Activated CD8-positive, alpha-beta memory T cell treated with anti-CD3 and anti-CD28 coated beads for 1 hour (primary cell): ENCODE measurements at places on chromosomes 11 and 22.

DNA sequence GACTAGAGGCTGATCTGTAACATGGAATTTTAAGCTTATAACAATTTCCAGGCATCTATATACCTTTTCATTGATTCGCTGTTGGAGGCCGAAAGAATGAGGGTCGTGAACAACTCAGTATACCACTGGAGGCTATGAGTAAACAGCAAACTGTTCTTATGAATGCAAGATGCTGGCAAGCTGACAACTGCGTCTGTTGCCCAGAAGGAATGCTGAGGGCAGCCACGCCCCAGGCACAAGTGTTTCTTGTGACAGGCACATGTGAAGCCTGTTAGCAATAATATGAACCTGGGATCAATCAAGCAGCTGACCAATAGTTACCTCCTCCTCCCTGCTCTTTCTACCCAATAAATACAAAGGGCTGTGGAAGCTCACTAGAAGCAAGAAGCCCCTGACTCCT lies 15.3 kb downstream of the RTCB start:
- no peak for DNase-seq

GRCh38 chr22:23182309-23183060 lies 2.2 kb downstream of the BCR start:
- no peak for DNase-seq

- DNase-seq, result peak; percentile 21
Observed at GRCh38 chr22:23137905-23138561, 3.8 kb downstream of the RSPH14 start.

DNA sequence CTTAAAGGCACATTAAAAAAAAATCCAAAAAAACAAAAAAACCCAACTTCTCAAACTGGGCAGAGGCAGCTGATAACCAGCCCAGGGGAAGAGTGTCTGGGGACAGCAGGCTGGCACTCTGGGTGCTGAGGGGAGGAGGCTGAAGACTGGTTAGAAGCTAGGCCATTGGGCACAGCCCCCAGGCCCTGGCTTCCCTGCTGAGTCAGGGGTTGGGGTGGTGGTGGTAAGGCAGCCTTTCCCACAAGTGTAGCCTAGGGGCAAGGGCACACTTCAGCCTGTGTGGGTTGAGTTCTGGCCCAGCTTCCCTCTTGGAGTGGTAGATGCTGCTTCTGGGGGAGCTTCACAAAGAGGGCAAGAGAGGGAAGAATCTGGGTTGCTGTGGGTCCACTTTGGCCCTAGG lies 16.3 kb upstream of the ARFGAP3 start:
- DNase-seq, result no peak

DNA sequence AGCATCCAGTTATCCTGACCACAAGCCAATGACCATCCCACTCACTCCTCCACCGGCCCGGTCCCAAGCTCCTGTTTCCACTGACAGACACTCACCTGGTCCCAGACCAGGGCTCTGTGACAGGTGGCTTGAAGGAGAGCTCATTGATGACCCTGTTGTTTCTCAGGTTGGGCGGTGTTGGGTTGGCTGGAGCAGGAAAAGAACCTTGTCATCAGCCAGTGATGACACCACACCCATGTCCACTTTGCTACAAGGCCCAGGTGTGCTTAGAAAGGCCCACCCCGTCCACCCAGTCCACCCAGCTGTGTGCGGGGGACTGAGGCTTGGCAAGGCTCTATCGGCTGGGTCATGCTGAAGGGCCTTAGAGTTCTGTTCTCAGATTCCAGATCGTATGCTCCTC lies 42.9 kb downstream of the GAB4 start:
- DNase-seq, result no peak

GRCh38 chr22:45977003-45977411 lies at the start of gene WNT7B:
Gene WNT7B, minus strand, starts transcription at chr22:45977162. Its CDS starts 408 bp downstream, at chr22:45976754.
- no peak for DNase-seq

GRCh38 chr11:102791271-102792036 lies 6.5 kb downstream of the MMP1 start:
- no peak for DNase-seq

DNA sequence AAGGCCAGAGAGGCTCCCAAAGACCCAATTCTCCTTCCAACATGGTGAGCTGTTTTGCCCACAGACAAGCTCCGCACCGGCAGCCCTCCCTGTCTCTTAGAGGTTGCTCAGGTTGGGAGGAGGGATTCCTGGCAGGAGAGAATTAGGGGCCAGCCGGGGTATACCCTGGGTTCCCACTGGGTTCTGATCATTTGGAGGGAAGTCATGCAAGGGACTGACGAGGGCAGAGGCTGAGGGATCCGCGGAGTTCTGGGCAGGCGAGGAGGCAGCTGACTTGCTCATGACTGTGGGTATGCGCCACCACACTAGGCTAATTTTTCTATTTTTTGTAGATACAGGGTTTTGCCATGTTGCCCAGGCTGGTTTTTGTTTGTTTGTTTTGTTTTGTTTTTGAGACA lies 4.6 kb downstream of the ST3GAL4 start:
- DNase-seq, result no peak

- DNase-seq, result no peak
Observed at GRCh38 chr22:43393132-43393843, 18.5 kb upstream of the MPPED1 start.

DNA sequence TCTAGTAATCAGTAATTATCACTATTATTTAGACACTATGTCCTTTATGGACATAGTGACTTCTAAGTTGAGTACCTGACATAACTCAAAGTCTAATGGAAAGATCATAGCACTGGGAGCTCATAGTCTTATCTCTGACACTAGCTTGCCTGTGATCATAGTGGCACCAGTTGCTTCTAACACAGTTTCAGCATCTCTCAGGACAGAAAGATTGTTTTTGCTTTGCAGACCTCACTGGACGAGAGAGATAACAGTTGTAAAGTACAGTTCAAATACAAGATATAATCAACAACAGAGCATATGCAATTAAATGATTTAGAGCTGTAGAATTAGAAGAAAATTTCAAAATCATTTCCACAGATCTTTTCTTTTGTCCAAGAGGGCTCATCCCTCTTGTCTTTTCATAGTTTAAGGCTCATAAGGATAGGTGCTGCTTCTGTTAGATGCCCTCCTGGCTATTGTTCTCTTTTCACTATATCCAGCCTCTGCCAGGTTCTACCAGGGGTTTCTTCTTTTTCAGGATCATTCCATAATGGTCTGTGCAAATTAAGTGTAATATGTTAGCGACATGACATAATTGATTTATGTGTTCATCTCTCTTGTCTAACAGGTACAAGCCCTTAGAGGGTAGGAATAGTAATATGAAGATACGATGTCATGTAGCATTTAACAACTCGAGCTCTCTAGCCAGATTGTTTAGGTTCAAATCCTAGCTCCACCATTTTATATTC lies 1175.4 kb upstream of the TENM4 start:
- DNase-seq, result no peak

DNA sequence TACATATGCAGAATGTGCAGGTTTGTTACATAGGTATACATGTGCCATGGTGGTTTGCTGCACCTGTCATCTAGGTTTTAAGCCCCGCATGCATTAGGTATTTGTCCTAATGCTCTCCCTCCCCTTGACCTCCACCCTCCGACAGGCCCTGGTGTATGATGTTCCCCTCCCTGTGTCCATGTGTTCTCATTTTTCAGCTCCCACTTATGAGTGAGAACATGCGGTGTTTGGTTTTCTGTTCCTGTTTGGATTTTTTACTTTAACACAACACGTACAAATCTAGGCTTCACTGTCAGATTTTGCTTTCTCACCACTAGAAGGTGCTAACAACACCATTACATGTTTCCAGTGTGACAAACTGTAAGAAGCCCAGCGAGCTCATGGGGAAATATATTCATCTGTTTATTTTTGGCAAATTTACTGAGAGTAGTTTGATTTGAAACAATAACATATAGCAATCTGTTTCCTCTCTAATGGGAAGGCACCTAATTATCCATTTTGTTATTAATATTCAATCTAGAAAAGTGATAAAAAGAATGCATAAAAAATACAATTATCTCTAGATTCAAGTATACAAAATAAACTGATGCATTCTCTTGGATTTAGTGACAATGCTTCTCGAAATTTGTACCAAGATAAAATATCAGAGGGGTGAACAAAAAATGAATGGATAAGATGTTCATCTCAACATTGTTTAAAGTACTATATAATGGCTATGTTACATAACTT lies 23.2 kb upstream of the BIRC3 start:
- DNase-seq, result no peak

GRCh38 chr11:40882301-40882700 lies 577.2 kb downstream of the LRRC4C start:
- no peak for DNase-seq

DNA sequence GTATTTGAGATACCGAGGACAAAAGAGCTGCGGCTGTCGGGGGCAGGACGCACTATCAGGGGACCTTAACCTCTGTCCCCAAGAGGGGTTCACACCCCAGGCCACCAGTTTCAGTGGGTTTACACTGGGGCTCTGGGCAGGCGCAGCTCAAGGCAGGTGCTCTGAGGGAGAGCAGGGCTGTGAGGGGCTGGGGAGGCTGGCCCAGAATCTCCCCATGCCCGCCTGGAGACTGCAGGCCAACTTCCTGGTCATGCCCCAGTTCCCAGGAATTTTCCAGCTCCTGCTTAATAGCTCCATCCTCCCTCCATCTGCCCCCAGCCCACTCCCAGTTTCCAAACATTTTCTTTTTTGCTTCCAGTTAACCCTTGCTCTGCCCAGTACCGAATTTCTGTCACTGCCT lies 7.6 kb upstream of the PGA3 start:
- DNase-seq, result no peak

DNA sequence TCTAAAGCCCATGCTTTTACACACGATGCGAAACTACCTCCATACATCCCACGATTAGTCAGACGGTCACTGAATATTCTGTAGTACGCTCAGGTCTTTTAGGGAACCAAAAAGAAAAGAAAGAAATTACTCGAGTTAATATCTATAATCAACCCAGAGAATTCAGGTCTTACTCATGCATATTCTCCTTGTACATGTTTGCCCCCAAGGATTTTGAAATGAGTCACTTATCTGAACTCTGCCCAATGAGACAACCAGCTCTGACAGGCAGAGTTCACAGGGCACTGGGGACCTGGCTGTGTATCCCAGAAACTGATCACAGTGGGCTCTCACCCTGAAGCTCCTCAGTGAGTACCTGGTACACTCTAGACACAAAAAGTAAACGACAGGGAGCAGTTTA lies 29.2 kb downstream of the RASSF10 start:
- no peak for DNase-seq

DNA sequence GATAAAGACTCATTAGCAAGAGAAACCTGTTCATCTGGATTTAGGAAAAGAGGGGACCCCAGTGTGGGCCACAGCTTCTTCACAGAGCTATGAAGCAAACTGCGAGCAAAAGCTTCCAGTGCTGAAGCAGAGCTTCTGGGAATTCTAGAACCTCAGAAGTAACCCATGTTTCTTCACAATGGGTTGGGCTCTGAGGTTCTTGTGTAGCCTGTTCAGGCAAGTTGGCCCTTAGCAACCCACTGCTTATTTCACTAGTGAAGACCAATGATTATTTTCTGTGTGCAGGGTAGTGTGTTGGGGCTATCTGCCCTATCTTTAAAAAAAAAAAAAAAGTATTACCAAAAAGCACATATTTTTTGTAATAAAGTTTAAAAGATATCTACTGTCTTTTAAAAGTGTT lies at the start of gene ACRV1:
TSS of gene ACRV1 (minus strand) at position 101 of the 400 bp plus-strand sequence. CDS start at position 34, 67 bp downstream.
- no peak for DNase-seq

- DNase-seq, result no peak
Observed at GRCh38 chr11:30603357-30603756, 17.2 kb upstream of the MPPED2 start.

GRCh38 chr22:26623984-26624383 lies 2.2 kb downstream of the CRYBA4 start:
- no peak for DNase-seq

DNA sequence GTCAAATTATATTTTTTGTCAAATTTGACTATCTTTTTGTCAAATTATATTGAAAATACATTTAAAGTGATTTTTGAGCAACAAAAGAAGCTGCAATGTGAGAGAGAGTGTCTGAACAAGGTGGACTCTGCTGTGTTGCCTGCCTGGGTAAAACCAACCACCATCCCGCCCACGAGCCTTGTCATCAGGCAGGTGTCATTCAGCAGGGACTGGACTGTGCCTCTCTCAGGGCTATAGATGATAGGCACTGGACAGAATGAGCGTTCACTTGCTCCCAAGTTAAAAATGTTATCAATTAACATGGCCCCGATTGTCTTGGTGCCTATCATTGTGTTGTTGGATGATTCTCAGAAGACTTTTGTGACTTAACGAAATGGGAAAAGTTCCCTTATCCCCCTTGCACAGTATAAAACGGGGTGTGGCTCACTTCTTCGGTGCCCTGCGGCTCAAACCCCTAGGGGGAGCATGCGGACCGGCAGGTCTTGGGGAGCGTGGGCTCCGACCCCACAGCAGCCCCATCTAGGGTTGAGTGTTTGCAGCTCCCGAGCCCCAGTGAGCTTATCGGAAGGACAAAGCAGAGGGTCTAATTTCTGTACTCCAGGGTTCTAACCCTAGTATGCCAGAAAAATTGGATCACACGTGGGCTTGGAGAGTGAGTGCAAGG lies 1.7 kb downstream of the APOL5 start:
- DNase-seq, result no peak

- DNase-seq, result peak; percentile 66
Observed at GRCh38 chr22:21952586-21953571, at the start of gene PPM1F. Gene PPM1F, minus strand, starts transcription at chr22:21952848. Its CDS starts 6,800 bp downstream, at chr22:21946048.

DNA sequence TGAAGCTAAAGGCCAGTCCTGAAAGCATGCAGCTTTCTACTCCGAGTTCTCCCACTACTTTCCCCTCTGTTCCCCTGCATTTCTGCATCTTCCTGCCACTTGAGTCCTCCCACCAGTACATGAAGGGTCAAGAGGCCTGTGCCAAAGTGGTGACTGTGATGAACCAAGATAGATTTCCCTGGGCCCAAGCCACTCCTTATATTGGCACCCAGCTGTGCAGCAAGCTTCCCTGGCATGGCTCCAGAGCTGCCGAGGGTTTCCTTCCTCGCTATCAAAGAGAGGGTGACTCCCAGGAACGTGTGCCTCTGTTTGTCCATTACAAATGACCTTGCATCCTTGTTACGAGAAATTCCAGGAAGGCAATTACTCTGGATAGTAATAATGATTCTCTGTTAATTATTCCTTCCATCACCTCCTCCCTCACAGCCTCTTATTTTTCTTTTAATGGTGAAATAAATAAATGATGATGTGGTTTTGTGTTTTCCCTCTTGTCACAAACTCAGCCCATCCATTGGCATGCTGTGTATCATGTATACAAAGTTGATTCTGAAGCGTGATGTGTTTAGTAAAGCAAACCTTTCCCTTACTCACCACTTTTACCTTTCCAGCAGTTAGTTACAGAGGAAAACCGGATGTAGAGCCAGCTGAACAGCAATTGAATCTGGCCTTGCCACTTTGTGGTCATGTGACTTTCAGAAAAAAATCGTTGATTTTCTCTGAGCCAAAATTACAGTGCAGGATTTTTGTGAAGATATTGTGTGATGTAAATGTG lies 8.3 kb downstream of the SRSF8 start:
- DNase-seq, result no peak

- no peak for DNase-seq
Observed at GRCh38 chr11:65978391-65979238, 17.1 kb downstream of the SART1 start.
